ENCODE measurements at places on chromosomes 13 and 19.

DNA sequence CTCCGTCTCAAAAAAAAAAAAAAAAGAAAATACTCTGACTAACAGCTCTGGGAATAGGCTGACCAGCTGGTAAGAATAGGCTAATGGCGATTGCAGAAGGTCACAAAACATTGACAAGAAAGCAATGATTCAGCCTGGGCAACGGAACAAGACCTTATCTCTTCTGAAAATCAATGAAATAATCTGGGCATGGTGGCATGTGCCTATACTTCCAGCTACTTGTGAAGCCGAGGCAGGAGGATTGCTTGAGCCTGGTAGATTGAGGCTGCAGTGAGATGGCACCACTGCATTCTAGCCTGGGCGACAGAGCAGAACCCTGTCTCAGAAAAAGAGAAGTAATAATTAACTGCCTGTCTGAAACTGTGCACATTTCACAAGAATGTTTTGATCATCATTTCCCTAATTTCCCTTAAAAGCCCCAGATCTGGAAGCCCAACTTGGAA, 18.8 kb upstream of the MTRF1 start:
- DNase-seq, result no peak

DNA sequence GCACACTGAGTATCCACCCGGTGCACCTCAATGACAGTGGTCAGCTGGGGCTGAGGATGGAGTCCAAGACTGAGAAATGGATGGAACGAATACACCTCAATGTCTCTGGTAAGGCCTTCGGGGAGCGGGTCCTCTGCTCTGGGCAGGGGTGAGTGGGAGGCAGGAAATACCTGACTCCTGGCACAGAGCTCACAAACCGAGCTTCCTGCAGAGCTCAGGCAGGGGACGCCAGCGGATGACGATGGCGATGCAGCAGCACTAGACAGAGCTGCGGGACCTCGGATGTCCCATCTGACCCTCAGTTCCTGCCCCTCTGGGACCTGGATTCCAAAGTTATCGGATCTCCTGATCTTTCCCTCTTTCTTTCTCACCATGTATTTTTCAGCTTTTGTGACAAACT, 3.8 kb downstream of the CD22 start:
- no peak for DNase-seq

GRCh38 chr13:62920159-62920558, 1504.5 kb upstream of the PCDH20 start:
- no peak for DNase-seq

- DNase-seq, result no peak
These were observed 191.1 kb upstream of the GPR12 start for GRCh38 chr13:26951581-26952177.

DNA sequence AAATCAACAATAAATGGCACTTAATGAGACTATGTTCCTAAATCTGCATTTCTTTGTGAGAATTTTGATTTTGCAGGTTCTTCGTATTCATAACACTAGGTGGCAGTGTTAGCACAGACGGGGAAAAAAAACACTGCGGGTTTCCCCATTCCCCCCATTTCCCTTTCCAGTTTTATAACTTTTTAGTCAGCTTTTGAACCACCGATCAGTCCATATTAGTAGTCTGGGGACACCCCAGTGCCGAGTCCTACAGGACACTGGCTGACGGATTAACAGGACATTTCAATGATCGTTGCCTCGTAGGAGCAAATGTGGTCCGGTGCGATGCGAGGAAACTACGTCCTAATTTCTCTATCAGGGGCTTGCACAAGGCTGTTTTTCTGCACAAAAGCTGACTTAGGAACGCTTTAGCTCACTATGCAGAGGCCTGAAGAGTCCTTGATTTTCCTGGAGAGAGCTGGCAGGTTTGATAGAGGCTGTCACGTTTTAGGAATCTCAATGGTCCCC, 234.3 kb downstream of the LMO7 start:
- peak; percentile 49 for DNase-seq

DNA sequence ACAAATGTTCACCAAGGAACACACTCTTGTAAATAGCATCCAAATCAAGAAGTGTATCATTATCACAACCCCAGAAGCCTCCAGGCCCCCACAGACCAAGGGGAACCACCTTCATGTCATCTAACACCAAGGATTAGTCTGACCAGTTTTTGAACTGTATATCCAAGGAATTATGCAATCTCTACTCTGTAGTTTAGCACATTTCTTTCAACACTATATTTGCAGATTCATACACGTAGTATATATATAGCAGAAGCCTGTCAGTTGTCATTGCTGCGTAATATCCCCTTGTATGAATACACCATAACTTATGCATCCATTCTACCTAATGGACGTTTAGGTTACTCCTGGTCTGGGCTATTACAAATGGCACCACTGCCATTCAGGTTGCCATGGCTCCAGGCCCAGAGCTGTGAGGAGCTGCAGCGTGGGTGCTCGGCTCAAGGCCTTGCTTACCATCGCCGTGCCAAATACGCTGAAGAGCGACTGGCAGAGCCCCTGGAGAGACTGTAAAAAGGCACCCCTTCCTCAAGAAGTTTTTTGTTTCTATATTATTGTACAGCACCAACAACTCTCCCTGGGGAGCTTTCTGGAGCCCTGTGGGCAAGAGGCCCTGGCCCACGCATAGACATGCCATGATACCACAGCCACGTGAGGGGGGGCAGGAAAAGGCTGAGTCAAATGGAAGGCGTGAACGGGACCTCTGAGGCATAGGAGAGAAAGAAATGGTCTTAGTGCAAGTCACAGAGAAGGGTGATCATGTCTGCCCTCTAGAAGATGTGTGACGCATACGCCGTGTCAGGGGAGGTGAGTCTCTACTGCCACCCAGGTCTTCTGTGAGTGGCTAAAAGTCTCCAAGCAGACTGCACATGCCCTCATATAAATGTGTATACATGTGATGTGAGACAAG, 10.8 kb downstream of the LATS2 start:
- DNase-seq, result no peak

- DNase-seq, result no peak
These were observed 592.5 kb downstream of the KCTD12 start for GRCh38 chr13:76293751-76294150.

GRCh38 chr13:66634384-66634783, 595.8 kb downstream of the PCDH9 start:
- no peak for DNase-seq

DNA sequence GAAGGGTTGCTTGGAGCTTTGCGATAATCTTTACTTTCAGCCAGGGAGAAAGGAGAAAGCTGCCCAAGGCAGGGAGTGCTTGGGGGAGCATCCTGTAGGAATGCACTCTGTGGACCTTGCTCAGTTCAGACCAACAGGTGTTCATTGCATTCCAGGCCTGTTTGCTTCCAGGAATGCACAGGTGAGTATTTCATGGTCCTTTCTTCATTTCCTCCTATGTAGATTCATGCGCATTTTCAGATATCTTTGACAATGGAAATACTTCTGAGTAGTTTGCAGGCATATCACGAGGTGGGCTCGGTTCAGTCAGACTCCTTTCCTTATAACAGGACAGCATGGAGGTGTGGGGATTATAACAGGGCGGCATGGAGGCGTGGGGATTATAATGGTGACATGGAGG, 254.8 kb downstream of the FGF9 start:
- DNase-seq, result no peak

DNA sequence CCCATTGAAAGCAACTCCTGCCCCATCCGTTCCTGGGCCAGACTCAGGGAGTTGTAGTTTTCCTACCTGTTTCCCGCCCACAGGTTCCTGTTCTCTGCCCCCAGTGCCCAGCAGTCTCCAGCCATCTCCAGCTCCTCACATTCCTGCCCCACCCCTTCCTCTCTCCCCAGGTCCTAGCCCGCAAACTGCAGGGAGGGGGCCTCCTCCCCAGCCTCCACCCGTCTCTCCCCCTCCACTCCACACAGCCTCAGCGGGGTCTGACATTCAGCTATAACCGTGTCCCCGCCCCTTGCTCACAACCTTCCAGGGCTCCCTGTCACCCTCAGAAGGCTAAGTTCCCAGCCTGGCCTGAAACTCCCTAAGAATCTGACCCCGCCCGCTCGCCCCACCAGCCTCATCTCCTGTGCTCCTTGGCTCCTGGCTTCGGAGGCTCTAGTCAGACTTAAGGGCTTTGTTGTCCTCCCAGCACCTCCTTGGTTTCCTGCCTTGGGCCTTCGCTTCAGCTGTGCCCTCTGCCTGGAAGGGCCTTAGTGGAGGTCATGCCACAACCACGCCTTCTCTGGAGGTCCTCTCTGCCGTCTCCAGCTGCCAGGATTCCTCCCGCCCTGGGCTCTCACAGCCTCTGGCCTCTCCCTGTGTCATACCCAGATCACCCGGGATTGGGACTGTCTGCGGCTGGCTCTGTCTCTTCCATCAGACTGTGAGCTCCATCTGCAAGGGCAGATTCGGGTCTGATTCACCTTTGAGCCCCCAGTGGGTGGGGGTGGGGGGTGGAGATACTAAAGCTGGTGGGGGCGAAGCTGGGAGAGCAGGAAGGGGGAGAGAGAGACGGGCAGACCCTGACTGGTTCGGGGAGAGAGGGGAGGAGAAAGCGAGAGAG, 5.1 kb upstream of the SPACA6 start:
- no peak for DNase-seq

DNA sequence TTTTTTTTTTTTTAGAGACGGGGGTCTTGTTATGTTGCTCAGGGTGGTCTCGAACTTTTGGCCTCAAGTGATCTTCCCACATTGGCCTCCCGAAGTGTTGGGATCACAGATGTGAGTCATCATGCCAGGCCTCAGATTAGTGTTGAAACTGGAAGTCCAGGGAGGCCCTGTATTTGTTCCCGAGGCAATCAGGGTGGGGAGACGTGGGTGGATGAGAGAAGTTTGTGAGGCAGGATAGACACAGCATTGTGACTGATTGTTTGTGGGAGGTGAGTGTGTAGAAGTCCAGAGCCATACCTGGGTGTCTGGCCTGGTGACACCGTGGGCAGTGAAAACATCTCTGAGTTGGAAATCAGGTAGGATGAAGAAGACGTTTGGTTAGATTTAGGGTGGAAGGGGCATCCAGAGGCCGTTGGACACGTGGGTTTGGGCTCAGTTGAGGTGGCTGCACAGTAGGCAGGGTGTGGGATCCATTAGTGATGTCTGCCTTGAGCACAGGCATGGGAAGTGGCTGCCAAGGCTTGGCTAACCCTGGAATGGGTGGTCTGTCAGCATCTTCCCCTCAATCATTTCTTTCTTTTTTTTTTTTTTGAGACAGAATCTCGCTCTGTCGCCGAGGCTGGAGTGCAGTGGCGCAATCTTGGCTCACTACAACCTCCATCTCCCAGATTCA, 12.4 kb downstream of the RTN2 start:
- DNase-seq, result no peak

Data from CD4-positive, alpha-beta T cell treated with Interleukin-17A for 1 hour (primary cell).